ENCODE measurements at places on chromosomes 2 and 18.

- no peak for DNase-seq
These were observed 18.6 kb upstream of the KCNG2 start for GRCh38 chr18:79779021-79779699.

DNA sequence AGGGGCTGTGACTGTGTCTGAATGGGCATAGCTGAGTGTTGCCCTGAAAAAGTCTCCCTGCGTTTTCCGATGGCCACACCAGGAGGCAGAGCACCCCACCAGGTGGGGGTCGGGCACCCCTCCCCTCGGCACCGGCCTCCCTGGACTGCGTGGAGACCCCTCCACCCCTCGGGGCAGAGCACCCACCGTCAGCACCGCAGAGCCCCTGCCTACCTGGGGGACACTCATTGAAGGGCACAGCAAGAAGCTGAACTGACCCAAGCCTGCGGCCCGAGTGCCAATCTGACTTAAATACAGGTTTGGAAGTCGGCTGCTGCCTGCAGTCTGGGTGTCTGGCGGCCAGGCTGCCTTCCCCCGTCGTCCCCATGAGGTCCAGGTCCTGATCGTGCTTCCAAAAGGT is 69.9 kb downstream of the KCNG2 start:
- DNase-seq: no peak

DNA sequence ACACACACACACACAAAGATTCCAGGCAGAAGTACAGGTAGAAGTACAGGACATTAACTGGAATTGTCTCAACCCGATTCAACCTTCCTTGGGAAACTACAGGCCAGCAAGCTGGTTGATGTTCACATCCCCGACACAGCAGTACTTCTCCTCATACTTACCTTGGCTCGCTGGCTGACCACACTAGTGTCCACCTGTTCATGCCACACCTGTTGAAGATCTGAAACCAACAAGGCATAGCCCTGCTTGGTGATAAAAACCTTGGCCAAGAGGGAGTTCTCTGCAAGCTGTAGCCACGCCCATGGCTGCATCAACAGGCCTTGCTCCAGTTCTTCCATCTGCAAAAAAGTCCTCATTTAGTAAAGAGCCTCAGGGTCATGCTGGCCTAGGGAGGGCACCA is 2.6 kb downstream of the NHEJ1 start:
- DNase-seq: no peak

DNA sequence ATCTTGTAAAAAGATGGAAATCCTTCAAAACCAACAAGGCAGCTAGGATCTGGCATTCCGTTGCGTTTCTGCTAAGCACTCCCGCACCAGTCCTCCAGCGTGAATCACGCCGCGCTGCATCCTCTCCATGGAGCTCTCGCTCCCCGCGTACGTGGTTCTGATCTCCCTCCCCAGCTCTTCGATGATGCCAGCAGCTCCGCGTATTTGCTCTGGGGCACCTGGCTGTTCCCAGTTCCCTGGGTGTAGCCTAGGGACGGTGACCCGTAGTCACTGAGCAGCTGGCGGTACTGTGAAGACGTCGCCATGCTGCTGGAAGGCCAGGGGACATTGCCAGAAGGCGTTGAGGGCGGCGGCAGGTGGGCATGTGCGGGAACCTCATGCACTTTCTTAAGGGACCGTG is 407.5 kb downstream of the RNF144A start:
- DNase-seq: no peak

- DNase-seq: no peak
These were observed 495.8 kb downstream of the NRXN1 start for GRCh38 chr2:50535971-50536759.

DNA sequence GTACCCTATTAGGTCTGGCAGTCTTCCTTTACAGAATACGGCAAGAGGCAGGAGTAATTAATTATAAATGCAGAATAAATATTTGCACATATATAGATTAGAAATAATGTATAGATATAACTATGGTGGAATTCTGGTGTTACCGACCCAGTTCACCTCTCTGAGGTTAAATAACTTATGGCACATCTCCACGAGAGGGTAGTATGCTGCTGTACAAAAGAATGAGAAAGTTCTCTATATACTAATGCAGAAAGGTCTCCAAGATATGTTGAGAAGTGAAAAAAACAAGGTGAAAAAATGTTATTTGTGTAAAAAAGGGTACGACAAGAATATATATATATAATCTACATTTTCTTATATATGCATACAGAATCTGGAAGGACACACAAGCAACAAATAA is 40.8 kb downstream of the MC2R start:
- DNase-seq: no peak

GRCh38 chr2:241219030-241219382 is 30.5 kb downstream of the ANO7 start:
- no peak for DNase-seq

DNA sequence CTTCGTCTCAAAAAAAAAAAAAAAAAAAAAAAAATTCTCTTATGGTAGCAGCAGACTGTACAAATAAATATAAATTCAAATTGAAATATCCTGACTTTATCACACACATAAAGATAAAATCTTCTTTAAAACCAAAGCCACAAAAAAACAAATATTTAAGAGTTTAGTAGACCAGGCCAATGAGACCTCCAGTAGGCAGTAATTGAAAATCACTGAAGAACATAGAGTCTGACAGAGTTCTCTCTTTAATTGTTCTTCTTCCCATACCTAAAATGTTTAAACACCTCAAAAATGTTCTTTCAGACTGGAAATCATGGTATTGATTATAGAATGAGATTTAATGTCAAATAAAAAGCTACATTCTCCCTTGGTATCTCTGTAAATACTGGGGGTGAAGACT is 20.8 kb downstream of the PRPF40A start:
- no peak for DNase-seq

DNA sequence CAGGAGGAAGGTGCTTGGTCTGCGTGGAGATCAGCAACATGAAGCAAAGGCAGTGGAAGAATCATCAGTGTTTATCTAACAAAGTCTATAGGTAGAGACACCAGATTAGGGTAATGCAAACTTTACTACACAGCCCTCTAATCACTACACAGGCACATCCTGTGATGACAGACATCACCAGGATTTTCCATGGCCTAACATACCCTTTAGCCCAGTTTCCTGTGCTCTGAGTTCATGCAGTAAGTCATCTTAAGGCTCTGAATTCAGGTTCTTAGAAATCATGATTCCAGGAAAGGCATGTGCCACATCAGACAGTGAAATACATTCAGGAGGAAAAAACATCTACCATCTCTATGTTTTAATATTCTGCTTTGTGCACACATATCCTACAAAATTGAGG is 708.5 kb upstream of the SLC8A1 start:
- no peak for DNase-seq

GRCh38 chr18:73778032-73778359 is 369.6 kb downstream of the FBXO15 start:
- DNase-seq: no peak

- DNase-seq: no peak
These were observed 910.4 kb upstream of the GYPC start for GRCh38 chr2:125745514-125745913.

GRCh38 chr18:8402237-8402636 is 207.0 kb upstream of the RAB12 start:
- DNase-seq: no peak

DNA sequence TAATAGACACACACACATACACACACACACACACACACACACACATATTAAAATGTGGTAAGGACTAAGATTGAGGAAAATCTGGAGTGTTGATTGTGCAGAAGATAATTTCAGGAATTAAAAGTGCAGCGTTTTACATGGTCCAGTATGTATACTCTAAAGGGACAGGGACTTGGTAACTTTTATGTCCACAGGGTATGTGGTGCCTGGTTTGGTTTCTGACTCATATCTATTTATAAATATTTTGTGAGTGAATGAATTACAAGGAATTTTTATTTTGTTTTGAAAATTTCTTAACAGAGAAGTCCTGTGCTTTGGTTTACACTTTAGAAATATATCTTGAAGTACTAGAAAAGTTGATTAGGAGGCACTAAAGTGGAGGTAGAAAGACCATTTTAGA is 287.7 kb upstream of the NXPH2 start:
- DNase-seq: no peak

- DNase-seq: no peak
These were observed 7.2 kb downstream of the SLC30A6 start for GRCh38 chr2:32172870-32173269.

- no peak for DNase-seq
These were observed 48.4 kb upstream of the PIK3C3 start for GRCh38 chr18:41906528-41907146.

DNA sequence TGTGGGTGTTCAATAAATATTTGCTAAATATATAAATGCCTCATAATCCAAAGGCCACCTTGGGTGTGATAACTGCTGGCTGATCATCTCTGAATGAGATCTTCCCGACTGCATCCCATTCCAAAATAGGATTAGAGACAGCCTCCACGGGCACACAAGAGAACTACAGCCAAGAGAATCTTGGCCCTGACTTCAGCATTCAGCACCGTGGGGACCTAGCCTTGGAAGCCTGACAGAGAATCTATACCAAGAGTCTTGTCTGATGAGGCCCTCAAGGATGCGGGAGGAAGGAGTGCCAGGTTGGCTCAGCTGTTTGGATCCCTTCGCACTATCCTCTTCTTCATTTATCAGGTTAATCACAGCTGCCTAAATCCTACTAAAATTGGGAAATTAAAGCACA is 85.8 kb downstream of the RBM43 start:
- DNase-seq: no peak

GRCh38 chr2:160254189-160254762 is 54.2 kb upstream of the ITGB6 start:
- no peak for DNase-seq

- no peak for DNase-seq
These were observed 17.5 kb upstream of the POLI start for GRCh38 chr18:54251606-54252390.

DNA sequence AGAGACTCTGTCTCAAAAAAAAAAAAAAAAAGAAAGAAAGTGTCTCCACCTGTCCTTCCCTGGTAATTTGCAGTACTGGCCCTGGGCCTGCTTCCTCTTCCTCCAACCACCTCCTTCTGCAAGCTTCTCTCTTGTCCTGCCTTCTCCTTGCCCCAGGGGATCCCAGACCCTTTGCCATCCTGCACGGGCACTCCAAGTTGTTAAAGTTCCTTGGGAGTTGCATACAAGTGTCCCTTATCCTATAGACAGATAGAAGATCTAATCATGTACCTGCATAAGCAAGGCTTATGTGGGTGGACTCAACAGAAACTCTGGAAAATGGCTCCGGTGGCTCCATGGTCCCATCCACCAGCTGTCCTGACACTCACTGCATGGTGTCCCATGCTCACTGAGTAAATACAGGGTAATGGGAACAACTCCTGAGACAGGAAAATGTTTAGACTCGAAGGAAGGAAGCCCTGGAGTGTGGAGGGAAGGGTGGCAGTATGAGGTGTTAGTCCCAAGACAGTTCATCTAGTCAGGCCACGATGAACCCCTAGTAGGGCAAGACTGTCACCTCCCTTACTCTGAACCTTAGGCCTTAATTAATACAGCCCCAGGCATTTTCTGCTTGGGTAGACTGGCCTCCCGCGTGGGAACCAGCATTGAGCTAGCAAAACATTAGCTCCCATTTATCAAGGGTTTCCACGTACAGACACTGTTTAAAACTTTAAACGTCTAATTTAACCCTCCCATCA is 17.1 kb downstream of the ODC1 start:
- DNase-seq: no peak

DNA sequence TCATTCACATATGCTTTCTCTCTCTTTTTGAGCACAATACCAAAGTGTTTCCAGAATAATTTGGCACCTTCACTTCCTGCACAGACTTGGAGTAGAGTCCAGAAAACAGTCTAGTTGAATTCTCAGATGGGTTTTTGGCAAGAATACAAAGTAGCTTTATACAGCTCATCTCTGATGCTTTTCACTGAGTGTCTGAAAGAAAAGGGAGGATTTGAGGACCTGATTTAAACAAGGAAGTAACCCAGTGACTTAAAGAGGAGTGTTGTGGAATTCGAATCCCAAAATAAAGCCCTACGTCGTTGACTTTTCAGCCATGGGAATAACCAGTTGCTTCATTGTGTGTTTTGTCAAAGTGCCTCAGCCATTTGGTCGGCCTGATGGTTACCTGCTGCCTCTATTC is 31.8 kb downstream of the METAP1D start:
- no peak for DNase-seq

- no peak for DNase-seq
These were observed 194.1 kb upstream of the GLI2 start for GRCh38 chr2:120541553-120541932.

DNA sequence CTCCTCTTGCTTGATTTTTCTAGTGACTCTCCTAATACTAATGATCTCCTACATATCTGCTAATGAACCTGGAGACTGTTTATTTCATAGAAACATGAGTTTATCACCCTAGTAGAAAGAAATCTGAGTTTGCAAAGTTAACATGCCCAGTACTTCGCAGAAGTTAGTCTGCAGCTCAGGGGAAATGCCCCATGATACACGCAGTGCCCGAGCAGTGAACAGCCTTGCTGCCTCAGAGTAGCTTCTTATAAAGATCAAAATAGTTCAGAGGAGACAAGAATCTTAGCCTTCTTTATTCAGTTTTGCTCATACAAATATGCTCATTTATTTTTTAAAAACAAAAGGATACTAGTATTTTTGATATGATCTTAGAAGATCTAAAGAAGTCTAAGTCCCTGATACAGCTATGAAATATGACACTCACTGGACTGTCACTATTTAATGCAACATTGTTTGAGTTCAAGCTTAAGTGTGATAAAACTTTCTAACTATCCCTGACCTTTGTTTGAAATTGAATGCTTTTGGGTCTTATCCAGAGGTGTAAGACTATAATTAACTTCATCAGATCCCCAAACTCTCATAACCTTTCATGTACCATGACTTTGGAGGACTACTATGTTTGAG is 20.5 kb downstream of the FRZB start:
- DNase-seq: no peak

DNA sequence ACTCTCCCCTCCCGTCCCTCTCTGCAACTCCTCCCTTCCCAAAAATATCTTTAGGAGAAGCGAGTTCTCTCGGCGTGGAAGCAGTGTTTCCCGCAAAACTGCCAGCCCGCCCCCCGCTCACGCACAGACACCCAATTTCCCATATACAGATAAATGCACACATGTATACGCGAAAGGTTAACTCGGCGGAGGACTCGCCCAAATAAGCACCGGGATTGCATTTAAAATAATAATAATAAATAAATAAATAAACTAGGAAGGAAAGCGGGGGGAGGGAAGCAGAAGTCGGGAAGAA is 70.0 kb upstream of the PSMD14 start:
- DNase-seq: no peak

- no peak for DNase-seq
These were observed 816 bp downstream of the GALNT14 start for GRCh38 chr2:31137211-31138036.

DNA sequence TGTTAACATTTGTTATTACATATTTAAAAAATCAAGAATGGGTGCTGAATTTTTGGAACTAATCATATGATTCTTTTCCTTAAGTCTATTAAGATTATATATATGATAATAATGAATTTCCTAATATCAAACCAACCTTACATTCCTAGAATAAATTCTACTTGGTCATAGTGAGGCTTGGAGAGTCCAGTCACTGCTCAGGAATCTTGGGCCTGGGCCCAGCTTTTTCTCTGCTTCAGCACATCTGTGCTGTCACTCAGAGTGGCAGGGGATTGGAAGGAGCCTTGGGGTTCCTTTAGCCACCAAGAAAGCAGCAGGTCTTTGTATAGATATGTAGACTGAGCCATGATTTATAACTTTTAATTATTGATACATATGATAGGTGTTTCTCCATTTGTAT is 19.9 kb upstream of the ZAP70 start:
- DNase-seq: no peak

GRCh38 chr2:32242331-32242730 is 22.4 kb downstream of the NLRC4 start:
- DNase-seq: no peak

GRCh38 chr2:111246620-111247061 is 125.9 kb downstream of the BCL2L11 start:
- no peak for DNase-seq
